ENCODE measurements at places on chromosomes 2 and 18. TPM values are rescaled to one million over a fixed set of nuclear protein-coding genes. Genes with fewer than 3 reads are reported as not detected.

The C2orf78 gene
- total RNA-seq = not detected

The ASTL gene
- not detected for total RNA-seq

The UGT1A8 gene
- total RNA-seq = not detected

The AMER3 gene
- total RNA-seq = not detected

The CRACDL gene
- 0.32 TPM for total RNA-seq

The AGFG1 gene
- total RNA-seq = 79.9 TPM

The SRD5A2 gene
- not detected for total RNA-seq

The CGREF1 gene
- 28.2 TPM for total RNA-seq

The LOXHD1 gene
- not detected for total RNA-seq

The ALLC gene
- not detected for total RNA-seq

The SERPINB12 gene
- not detected for total RNA-seq

The PROKR1 gene
- not detected for total RNA-seq

The TGFA gene
- not detected for total RNA-seq

The RIF1 gene
- total RNA-seq = 15.3 TPM

The SPP2 gene
- not detected for total RNA-seq

The AQP12A gene
- total RNA-seq = not detected

The CD207 gene
- not detected for total RNA-seq

The MORN2 gene
- 27.5 TPM for total RNA-seq

The CHRNG gene
- not detected for total RNA-seq

The ALPG gene
- not detected for total RNA-seq

The CNPPD1 gene
- 16.1 TPM for total RNA-seq

The CRYGD gene
- total RNA-seq = not detected

The UGT1A4 gene
- not detected for total RNA-seq

The CFC1 gene
- not detected for total RNA-seq

The ABCB11 gene
- total RNA-seq = 0.65 TPM

The TNS1 gene
- 79.7 TPM for total RNA-seq

The CHRND gene
- total RNA-seq = not detected

The TRMT61B gene
- total RNA-seq = 4.5 TPM

The CRYBA2 gene
- total RNA-seq = not detected

The TEX44 gene
- not detected for total RNA-seq

The GRB14 gene
- total RNA-seq = 1.1 TPM

The POMC gene
- total RNA-seq = 2.8 TPM

The RGPD4 gene
- not detected for total RNA-seq
